ENCODE measurements at places on chromosomes 13 and 19.

DNA sequence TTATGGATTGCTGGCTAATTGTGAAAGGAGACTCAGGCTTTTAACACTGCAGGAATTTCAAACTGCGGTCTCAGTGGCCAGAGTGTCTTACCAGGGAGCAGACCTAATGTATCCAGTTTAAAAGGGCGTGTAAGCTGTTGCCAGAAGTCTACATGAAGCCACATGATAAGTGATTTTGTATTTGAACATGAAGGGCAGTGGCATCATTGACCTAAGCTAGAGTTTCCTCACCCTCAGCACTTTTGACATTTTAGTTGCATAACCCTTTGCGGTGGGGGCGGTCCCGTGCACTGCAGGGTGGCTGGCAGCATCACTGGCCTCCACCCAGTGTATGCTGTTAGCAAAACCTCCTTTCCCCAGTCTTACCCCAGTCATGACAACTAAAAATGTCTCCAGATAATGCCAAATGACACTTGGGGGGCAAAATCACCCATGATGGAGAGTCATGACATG is 23.7 kb upstream of the GPR18 start:
- peak; percentile 97 for DNase-seq

GRCh38 chr13:67505376-67505775 is 275.2 kb upstream of the PCDH9 start:
- DNase-seq: no peak

GRCh38 chr19:41303954-41304353 is 6.0 kb upstream of the CCDC97 start:
- no peak for DNase-seq

DNA sequence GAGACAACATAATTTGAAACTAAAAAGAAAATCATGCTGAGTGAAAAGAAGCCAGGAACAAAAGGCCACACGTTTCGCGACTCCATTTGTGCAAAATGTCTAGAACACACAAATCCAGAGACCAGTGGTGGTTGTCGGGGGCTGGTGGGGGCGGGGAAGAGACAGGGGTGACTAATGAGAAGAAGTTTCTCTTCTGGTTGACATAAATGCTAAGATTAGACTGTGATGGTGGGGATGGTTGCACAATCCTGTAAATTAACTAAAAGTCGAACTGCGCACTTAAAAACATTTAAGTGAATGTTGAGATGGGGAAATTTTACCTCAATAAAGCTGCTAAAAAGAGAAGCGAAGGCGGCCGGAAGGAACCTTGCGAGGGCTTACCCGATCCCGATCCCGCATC is 7.1 kb downstream of the AKAP8 start:
- no peak for DNase-seq

DNA sequence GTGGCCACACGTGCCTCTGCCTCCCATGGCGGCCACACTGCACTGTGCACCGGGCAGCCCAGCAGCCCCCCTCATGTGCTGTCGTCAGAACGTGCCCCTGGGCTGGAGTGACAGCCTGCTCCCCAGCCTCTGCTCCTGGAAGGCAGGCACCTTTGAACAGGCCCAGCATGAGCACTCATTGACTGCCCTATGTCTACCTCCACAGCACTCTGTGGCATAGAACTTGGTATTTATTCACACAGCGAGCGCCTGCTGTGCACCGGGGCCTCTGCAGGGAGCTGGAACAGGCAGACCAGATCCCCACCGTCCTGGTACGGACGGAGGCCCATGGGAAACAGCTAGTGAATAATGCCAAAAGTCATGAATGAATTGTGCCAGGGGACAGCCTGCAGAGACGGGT is 53.7 kb downstream of the DPF1 start:
- no peak for DNase-seq

DNA sequence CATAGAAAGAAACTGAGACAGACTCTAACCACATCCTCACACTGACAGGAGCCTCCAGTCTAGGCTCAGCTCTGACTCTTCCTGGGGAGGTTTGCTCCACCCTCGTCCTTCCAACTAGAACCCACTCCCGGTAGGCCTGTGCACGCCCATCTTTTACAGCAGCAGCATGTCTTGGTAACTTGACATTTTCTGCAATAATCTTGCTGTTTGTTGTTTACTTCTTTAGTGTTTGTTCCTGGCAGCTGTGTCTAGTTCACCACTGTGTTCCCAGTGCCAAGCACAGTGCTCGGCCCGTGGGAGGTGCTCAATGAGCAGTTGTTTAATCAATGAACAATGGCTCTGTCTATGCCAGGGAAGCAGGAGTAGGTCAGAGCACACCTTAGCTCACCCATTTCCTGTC is 23.1 kb upstream of the ZNF729 start:
- DNase-seq: no peak

DNA sequence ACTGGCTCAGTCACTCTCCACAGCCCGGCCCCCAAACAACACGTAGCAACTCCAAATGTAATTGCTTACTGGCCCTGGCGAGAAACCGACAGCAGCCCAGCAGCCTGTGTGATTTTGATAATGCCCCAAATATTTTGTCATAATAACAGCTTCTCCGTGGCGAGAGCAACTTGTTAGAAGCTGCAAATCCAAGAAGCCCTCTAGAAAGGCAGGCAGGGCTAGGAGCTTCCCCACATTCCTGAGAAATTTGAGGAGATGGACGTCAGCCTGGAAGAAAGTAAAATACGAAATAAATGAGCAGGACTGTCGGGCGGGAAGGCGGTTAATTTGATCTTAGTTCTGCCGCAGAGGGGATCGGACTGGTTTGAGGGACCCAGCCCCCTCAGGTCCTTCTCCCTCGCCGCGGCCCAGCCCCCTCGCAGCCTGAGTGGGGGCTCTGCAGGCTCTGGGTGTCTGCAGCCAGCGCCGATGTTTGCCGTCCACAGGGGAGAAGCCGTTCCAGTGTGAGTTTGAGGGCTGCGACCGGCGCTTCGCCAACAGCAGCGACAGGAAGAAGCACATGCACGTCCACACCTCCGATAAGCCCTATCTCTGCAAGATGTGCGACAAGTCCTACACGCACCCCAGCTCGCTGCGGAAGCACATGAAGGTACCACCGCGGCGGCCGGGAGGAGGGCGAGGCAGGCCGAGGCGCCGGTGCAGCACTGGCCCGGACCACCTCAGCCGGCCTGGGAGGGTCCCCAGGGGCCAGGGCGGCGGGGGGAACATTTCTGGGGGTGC is 3.1 kb downstream of the ZIC2 start:
- no peak for DNase-seq

- DNase-seq: peak; percentile 44
Measured at GRCh38 chr19:57465680-57466381, 8.9 kb upstream of the VN1R1 start.

GRCh38 chr13:84654654-84655275 is 772.5 kb upstream of the SLITRK1 start:
- DNase-seq: no peak

GRCh38 chr19:46069806-46070341 is 29.1 kb upstream of the IGFL4 start:
- DNase-seq: no peak

- DNase-seq: no peak
Measured at GRCh38 chr13:43489233-43489632, 297.5 kb downstream of the ENOX1 start.

- no peak for DNase-seq
Measured at GRCh38 chr13:21670006-21670882, 629 bp upstream of the FGF9 start.

DNA sequence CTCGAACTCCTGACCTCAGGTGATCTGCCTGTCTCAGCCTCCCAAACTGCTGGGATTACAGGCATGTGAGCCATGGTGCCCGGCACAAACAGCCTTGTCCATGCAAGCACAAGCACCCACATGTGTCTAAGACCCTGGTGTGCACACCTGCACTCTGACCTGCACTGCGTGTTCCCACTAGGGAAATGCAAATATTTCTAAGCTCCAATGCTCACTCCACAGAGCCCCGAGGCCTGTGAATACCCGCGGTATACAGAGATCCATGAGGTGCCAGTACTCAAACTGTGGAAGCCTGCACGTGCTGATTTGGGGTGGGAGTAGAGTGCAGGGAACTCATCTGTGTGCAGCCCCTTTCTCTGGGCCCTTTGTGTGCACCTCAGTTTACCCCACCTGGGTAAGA is 14.7 kb downstream of the GADD45B start:
- no peak for DNase-seq

- no peak for DNase-seq
Measured at GRCh38 chr13:110305949-110306339, 1.0 kb downstream of the COL4A1 start.

DNA sequence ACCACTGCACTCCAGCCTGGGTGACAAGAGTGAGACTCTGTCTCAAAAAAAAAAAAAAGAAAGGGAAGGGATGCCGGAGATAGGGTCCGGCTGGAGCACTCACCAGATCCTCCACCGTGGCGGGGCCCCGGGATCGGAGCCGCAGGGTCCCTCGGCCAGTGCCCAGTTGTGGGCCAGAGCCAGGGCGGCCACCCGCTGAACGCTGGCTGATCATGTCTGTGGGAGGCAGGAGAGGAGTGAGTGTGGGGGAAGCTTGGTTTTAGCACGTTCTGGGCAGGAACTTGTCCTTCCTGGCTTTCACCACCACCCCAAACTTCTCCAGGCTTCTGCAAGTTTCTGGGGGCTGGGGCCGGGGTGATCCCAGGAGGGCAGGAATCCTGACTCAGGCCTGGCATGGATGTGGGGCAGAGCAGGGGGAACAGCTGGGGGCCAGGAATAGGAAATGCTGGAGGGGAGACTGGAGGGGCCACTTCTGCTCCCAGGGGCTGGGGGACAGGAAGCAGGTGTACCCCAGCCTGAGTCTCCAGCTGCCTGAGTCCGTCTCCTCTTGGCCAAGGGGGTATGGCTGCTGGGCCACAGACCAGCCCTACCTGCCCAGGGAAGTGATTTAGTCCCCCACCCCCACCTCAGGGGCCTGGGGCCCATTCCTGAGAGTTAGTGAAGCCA is 4.3 kb upstream of the PTGER1 start:
- no peak for DNase-seq

DNA sequence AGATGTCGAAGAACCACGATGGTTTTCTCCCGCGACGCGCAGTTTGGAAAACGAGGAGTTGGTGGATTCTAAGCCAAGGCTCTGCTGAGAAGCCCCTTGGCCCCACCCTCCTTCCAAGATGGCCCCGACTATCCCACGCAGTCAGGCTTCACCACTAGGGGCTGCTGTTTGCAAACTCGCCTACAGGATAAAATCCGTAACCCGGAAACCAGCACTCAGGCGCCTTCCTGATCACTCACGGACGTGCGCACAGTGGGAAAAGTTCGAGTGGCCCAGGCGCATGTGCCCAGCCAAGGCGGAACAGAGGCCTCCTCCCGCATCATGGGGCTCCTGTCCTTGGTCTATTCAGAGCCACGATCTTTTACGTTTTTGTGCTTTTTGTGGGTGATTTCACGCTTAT is 19.2 kb upstream of the UQCR11 start:
- peak; percentile 77 for DNase-seq

GRCh38 chr19:32130332-32130731 is 215.1 kb upstream of the ZNF507 start:
- DNase-seq: no peak

DNA sequence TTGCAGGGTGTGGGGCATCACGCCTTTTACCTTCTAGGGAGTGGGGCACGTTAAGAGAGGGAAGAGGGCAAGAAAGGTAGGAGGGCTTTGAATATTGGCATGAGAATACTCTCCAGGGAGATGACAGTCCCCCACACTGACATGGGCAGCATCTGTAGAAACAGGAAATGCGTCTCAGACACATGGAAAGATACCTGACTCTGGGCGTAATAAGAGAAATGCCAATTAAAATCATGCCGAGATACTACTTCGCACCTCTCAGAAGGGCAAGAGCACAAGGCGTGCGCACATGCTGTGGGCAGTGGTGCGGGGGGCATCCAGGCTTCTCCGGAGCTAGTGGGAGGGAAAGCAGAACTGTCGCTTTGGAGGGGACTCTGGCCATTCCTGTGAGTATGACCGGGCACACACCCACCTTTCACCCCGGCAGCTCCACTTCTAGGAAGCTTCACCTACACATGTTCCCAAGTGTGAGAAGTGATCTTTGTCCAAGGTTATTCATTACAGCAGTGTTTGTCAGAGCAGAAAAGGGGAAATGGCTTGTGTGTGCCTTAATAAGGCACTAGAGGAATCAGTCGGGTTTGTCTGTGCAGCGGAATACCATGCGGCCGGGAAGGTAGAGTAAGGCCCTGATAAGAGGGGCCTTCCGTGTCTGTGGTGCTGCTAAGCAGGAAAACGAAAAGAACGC is 99.5 kb downstream of the SIPA1L3 start:
- peak; percentile 16 for DNase-seq

DNA sequence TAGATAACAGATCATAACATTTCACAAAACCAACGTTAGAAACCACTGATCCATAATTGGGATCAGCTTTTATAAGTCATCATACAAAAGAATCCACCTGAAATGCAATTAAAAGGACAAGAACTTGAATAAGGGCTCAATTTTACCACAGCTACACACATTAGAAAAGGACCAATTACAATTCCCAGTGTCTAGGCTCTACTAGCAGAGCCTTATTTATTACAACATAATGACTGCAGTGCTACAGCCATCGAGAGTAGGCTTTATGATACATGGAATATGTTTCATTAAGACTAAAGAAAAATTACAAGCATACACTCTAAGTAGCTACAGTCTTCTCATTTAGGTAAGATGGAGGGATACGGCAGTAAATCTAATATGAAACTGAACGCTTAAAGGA is 2.9 kb downstream of the RBM26 start:
- DNase-seq: no peak

DNA sequence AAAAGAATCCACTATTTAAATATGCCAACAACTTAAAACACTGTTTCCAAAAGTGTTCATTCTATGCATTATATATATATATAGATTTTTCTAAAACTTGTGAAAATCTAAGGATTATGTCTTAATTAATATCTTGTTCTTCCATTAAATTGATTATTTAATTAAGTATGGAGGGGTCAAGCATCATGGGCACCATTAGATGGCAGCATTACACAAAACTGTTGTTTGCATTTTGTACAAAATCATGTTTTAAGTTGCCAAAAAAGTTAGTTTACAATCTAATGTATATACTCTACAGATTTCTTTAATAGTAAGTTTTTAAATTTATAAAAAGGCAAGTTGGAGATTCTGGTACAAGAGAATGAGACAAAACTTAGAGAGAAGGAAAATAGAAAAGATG is 213.2 kb upstream of the EDNRB start:
- DNase-seq: no peak

DNA sequence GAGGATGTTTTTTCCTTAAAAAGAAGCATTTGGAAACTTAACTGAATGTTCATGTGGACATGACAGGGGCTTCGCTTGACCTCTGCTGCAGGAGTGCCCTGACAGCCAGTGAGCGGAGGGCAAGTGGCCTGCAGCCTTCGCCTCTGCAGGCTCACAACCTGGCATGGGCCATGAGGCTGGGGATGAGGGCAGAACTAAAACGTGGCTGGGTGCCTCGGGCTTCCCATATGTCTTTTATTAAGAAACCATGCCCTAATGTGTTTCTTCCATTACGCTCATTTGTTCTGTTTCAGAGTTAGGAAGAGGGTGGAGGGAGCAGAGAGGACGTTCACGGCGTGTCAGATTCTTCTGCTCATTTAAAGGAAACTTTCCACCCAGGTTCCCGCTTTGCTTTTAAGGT is 2.9 kb downstream of the ARHGEF7 start:
- DNase-seq: no peak

All from inflammatory macrophage (primary cell).